ENCODE measurements at places on chromosomes 3 and 15.

DNA sequence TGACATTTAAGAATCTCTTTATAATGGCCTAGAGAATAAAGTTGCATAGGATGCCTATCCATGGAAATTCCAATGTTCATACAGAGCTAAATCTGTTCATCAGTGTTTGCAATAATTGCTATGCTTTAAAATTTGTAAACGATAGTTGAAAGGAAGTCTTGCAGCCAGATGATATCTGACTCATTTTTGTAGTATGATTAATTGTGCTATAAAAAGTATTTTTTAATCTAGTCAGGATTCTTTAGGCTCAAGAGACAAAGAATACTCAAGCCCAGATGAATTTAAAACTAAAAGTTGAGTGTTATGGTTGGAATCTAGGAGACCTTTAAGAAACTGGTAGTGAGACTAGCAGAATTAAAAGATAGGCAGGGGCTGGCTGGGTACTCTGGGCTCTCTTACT is 50.5 kb downstream of the SUCNR1 start:
- no peak overlapping the region for H3K4me3 ChIP-seq
- H3K27ac ChIP-seq: no peak overlapping the region
- DNase-seq: no peak
- no peaks in the 10 kb centered on the region for H3K27me3 ChIP-seq

GRCh38 chr15:88664151-88664778 is 25.4 kb downstream of the ISG20 start:
- no peaks in the 10 kb centered on the region for H3K36me3 ChIP-seq
- H3K27ac ChIP-seq: no peak overlapping the region
- no peak overlapping the region for H3K4me3 ChIP-seq
- no peaks in the 10 kb centered on the region for H3K4me1 ChIP-seq

DNA sequence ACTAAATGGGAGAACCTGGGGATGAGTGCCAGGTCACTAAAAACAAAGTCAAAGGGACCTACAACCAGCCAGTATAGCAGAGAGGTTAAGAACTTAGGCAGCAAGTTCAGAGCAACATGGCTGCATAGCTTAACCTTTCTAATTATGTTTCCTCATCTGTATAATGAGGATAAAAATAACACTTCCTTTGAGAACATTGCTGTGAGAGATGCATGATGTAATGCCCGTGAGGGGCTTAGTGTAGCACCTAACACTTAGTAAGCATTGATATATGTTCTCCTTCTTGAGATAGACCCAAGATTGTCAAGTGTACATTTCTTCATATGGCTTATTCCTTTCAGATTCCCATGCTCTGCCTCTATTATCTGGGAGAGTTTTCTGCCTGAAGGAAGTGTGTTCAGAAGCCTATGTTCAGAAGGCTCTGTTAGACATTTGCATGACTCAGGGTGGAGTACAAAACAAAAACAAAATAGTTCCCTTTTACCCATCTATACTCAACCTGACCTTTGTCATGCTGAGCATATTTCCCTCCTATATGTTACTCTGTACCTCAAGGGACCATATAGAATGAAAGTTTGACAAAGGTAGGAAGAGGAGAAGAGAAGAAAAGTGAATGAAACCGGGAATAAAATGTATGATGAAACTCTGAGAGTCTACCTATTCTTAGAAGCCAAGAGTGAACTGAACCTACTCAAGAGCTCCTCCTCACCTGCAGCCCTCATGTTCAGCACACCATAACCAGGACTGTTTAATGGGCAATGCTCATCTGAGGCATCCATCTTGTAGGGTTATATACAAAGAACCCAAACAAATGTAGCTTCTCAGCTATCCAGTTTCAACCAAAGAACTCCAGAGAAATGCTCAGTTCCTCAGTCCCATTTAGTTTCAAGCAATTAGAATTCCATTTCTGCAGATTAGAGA is 70.7 kb upstream of the KCNMB2 start:
- H3K4me3 ChIP-seq: no peak overlapping the region
- H3K36me3 ChIP-seq: no peaks in the 10 kb centered on the region
- no peak for DNase-seq
- no peaks in the 10 kb centered on the region for H3K4me1 ChIP-seq

DNA sequence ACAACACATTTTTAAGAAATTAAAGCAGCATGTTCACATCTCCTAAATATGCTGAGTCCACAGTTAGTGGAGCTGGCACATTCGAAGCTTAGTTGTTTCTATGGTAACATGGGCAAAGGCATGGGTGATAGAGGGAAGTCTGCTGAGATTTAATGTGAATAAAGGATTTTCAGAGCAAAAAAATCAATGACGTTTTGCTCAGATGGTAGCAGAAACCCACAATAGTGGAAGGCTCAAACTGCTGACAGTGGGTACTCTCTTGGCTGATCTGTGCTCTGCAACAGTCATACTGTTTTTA is 795.1 kb upstream of the ARPP21 start:
- DNase-seq: no peak
- no peaks in the 10 kb centered on the region for H3K36me3 ChIP-seq
- no peak overlapping the region for H3K27ac ChIP-seq
- H3K27me3 ChIP-seq: no peaks in the 10 kb centered on the region
- H3K4me3 ChIP-seq: no peak overlapping the region

DNA sequence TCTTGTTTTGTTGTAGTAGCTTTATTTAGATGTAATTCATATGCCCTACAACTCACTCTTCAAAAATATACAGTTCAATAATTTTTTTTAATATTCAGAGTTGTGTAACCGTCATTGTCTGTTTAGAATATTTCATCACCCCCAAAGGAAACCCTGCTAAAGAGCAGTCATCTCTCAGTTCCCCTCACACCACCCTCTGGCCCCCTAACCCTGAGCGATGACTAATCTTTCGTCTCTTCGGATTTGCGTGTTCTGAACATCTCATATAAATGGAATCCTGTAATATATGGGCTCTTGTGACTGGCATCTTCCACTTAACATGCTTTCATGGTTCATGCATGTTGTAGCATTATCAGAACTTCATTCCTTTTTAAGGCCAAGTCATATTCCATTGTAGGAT is 183.8 kb downstream of the ATG7 start:
- H3K27me3 ChIP-seq: no peaks in the 10 kb centered on the region
- no peak overlapping the region for H3K4me3 ChIP-seq
- H3K27ac ChIP-seq: no peak overlapping the region
- H3K4me1 ChIP-seq: no peaks in the 10 kb centered on the region
- no peak for DNase-seq
- H3K36me3 ChIP-seq: no peaks in the 10 kb centered on the region

- H3K4me3 ChIP-seq: no peak overlapping the region
- no peaks in the 10 kb centered on the region for H3K27me3 ChIP-seq
- no peaks in the 10 kb centered on the region for H3K4me1 ChIP-seq
- no peak overlapping the region for H3K27ac ChIP-seq
- no peaks in the 10 kb centered on the region for H3K36me3 ChIP-seq
- no peak for DNase-seq
Measured at GRCh38 chr15:28993720-28994053, 107.9 kb downstream of the APBA2 start.

- H3K36me3 ChIP-seq: no peaks in the 10 kb centered on the region
- H3K4me1 ChIP-seq: no peaks in the 10 kb centered on the region
- H3K27ac ChIP-seq: no peak overlapping the region
- no peaks in the 10 kb centered on the region for H3K27me3 ChIP-seq
- DNase-seq: no peak
Measured at GRCh38 chr3:73419179-73419803, 205.4 kb downstream of the PDZRN3 start.

DNA sequence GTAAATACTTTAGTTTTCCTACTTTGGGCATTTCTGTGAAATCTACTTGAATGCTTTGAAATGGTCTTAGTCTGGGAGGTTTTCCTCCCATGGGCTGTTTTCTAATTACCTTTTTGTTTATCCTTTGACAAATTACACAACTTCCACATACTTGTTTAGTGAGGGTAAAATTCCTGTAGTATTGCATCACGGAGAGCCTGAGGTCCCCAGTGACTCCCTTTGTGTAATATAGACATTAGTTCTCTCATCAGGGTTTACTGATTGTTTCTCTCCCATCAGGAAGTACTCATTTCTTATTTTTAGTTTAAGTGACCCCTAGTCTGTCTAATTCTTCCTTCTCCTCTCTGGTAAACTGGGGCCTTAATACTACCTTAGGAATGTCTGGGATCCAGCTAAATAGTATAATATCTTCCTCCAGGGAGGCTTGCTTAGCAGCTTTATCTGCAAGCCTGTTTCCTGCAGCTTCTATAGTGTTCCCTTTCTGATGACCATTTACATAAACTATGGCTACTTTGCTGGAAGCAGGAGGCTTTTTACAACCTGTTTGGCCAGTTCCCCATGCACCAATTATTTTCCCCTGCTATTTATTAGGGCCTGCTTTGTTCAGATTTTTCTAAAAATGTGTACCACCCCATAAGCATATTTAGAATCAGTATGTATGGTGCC is 87.2 kb upstream of the XCR1 start:
- H3K36me3 ChIP-seq: no peaks in the 10 kb centered on the region
- H3K27ac ChIP-seq: no peak overlapping the region
- no peak for DNase-seq
- H3K4me3 ChIP-seq: no peak overlapping the region
- H3K4me1 ChIP-seq: peaks cover 7% of the 10 kb centered on the region

DNA sequence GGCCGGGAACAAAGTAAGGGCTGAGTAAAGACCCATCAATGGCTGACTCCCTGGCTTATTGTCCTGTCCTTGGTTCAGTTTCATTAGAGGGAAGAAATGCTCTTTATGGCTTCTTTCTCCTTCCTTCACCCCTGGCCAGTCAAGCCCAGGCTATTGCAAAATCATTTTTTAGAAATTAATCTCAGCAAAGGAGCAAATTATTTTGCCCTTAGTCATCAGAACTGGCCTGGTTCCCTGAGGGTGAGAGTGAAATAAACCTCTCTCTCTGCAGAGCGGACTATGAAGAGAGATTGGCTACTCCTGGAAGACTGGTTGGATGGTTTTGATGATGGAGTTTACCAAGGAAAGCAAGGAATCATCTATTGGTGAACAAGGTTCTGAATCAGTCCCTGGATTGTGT is 52.7 kb upstream of the OXTR start:
- H3K36me3 ChIP-seq: peaks cover 5% of the 10 kb centered on the region
- H3K4me3 ChIP-seq: no peak overlapping the region
- DNase-seq: no peak

DNA sequence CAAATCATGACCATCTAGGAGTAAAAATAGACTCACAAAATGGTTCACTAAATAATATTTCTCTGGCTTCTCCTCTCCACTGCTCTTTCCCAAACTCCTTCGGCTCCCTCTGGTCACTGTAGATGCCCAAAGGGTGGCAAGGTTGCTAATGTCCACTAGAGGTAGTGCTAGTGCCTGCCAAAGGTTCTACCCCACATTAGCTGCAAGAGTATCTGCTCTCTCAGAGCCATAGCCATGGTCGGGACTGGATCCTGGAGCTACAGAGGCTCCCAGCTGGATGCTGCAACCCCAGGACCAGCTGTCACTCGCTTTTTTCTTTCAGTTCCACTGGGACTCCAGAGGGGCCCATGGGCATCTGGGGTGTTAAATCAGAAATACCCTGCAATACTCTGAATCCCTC is 8.5 kb downstream of the HTR3D start:
- no peak for DNase-seq
- H3K4me1 ChIP-seq: no peaks in the 10 kb centered on the region
- peaks cover 25% of the 10 kb centered on the region for H3K27me3 ChIP-seq
- no peak overlapping the region for H3K4me3 ChIP-seq
- H3K27ac ChIP-seq: no peak overlapping the region
- H3K36me3 ChIP-seq: no peaks in the 10 kb centered on the region

- H3K4me1 ChIP-seq: no peaks in the 10 kb centered on the region
- H3K27me3 ChIP-seq: peaks cover 4% of the 10 kb centered on the region
- no peaks in the 10 kb centered on the region for H3K36me3 ChIP-seq
- H3K4me3 ChIP-seq: no peak overlapping the region
Measured at GRCh38 chr15:83709811-83710210, 55.9 kb downstream of the ADAMTSL3 start.

DNA sequence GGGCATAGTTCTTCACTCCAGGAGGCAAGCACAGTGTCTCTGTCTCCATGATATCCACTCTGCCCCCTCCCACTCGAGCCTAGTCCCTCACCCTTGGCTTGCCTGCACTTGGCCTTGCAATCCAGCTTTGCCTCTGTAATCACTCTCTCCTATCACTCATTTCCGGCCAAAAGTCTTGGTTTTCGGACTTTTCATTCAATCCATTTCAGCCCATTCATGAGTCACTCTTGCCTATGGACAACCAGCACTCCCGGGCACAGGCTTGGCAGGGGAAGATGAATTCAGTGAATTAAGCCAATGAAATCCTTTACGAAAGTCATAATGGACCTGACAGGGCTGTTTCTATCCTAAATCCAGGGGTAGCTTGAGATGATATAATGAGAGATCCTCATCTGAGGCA is 21.7 kb downstream of the DAZL start:
- no peak for DNase-seq
- H3K4me3 ChIP-seq: no peak overlapping the region
- no peaks in the 10 kb centered on the region for H3K4me1 ChIP-seq
- no peaks in the 10 kb centered on the region for H3K36me3 ChIP-seq

- no peaks in the 10 kb centered on the region for H3K27me3 ChIP-seq
- peak; percentile 82 for DNase-seq
Measured at GRCh38 chr15:44712346-44713005, 1.2 kb downstream of the B2M start.

GRCh38 chr3:110773413-110773954 is 298.1 kb upstream of the NECTIN3 start:
- H3K36me3 ChIP-seq: no peaks in the 10 kb centered on the region
- no peaks in the 10 kb centered on the region for H3K4me1 ChIP-seq
- H3K27me3 ChIP-seq: no peaks in the 10 kb centered on the region
- no peak for DNase-seq
- H3K27ac ChIP-seq: no peak overlapping the region
- no peak overlapping the region for H3K4me3 ChIP-seq

DNA sequence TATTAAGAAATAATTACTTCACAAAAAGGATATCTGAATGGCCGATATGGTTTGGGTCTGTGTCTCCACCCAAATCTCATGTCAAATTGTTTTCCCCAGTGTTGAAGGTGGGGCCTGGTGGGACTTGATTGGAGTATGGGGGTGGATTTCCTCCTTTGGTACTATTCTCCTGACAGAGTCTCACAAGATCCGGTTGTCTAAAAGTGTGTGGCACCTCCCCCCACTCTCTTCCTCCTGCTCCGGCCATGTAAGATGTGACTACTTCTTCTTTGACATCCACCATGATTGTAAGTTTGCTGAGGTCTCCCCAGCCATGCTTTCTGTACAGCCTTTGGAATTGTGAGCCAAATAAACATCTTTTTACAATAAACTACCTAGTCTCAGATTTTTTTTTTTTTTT is 34.5 kb downstream of the ZBTB11 start:
- H3K27me3 ChIP-seq: no peaks in the 10 kb centered on the region
- DNase-seq: no peak
- peaks cover under 1% of the 10 kb centered on the region for H3K36me3 ChIP-seq
- H3K4me3 ChIP-seq: no peak overlapping the region

GRCh38 chr3:23877329-23877980 is 39.3 kb downstream of the NKIRAS1 start:
- H3K27ac ChIP-seq: no peak overlapping the region
- H3K4me1 ChIP-seq: no peaks in the 10 kb centered on the region
